ENCODE measurements at places on chromosomes 11 and 22.
A peak's percentile ranks its signal among the peaks of the same experiment; 100 is the strongest.

DNA sequence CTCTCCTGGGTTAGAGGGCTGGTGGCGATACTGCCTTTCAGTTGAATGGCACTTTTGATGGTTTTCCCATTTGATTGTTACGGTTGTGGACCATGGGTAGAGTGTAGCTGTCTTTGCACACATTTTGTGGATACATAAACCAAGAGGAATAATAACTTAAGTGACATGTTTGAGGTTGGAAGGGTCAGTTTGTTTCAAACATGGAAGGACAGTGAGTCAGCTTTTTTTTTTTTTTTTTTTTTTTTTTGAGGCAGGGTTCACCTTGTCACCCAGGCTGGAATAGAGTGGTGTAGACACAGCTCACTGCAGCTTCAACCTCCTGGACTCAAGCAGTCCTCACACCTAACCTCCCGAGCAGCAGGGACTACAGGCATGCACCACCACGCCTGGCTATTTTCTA, 41.1 kb downstream of the PPFIA1 start:
- DNase-seq, result no peak

GRCh38 chr22:19504900-19505734, 19.1 kb downstream of the CLDN5 start:
- no peak for DNase-seq

- DNase-seq, result no peak
Measured at GRCh38 chr11:120695939-120696338, 184.4 kb downstream of the GRIK4 start.

DNA sequence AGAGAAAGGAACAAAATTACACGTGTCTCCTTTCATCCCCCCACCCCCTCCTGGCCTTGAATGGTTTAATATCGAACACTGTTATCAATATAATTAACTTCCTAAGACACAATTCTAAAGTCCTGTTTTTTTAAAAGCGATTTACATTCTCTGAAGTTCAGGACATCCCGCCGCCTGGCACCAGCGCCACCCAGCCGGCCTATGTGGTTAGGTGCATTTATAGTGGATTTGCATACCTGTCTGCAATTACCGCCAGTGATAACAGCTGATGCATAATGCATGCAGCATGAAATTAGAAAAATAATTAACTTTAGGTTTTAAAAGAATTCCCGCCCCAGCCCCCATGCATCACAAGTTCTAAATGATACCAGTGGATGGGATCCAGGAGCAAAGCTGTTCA, 58.6 kb downstream of the MACROD1 start:
- no peak for DNase-seq

GRCh38 chr11:88139865-88140264, 35.4 kb downstream of the RAB38 start:
- DNase-seq, result no peak

GRCh38 chr11:27882066-27882697, 181.9 kb upstream of the BDNF start:
- no peak for DNase-seq

DNA sequence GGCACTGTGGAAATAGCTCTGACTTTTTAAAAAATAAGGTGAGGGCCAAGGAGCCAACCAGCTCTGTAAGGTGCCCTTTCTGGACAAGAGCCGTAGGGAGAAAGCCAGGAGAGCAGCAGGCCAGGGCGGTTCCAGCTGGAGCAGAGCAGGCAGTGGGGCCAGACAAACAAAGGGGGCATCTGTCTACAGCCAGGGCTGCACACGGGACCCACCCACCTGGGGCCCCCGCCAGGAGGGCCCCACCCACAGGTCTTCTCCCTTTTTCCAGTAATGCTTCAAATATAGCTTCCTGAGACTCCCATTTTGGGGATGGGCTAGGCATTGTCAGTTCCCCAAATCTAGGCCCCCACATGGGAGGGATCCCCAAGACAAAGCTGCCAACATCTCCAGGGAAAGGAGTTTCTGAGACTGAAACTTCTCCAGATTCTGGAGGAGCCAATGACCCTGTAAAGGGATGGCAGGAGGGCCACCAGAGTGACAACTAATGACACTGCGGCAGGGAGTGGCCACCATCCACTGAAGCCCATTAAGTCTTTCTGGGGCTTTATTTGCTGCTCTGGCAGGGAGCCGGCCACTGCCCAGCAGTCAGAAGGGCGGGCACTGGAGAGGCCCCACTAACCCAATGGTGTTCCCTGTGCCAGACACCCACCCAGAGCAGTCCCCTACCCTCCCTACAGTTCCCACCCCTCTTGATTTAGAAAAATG, 1.9 kb downstream of the ZFTA start:
- DNase-seq, result no peak

GRCh38 chr11:57935402-57936049, 88.2 kb upstream of the OR9Q1 start:
- DNase-seq, result no peak

GRCh38 chr22:31627223-31627731, 34.7 kb downstream of the PISD start:
- no peak for DNase-seq

- no peak for DNase-seq
Measured at GRCh38 chr22:28030473-28030872, 111.4 kb upstream of the PITPNB start.

DNA sequence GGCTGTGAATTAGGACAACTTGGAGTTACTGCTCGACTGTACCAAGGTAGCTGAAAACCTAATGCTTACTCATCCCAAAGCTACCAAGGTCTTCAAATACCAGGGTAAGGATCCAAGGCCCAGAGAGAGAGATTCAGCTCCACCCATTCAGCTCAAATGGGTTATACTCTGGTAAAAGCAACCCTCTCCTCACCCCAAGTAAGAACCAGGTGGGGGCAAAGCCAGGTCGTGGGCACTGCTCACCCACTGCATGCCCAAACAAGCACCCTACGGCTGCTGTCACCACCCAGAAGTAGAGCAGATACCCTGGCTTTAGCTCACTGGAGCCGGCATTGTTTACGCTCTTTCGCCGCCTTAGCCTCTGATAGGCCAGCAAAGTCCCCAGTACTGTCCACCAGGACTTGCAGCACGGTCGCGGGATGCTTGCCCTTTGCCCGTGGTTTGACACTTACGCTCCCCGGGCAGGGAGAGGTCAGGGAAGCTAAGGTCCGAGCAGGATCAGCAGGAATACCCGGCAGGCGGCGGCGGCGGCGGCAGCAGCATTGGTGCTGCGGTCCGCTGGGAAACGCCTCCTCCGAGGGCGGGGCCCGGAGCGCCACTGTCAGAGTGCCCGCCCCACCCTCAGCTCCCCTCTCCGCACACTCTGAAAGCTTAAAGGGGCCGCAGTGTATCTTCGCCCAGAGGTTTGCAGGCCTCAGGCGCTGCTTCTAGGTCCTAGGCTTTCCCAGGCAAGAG, 19.6 kb downstream of the CKAP5 start:
- peak; percentile 72 for DNase-seq

- no peak for DNase-seq
Measured at GRCh38 chr11:8285796-8286195, 22.1 kb upstream of the LMO1 start.

DNA sequence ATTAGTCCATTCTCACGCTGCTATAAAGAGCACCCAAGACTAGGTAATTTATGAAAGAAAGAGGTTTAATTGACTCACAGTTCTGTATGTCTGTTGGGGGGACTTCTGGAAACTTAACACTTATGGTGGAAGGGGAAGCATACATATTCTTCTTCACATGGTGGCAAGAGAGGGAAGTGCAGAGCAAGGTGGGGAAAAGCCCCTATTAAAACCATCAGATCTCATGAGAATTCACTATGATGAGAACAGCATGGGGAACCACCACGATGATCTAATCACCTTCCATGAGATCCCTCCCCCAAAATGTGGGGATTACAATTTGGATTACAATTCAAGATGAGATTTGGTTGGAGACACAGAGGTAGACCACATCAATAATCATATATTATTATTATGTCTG, 25.7 kb downstream of the CEP57 start:
- DNase-seq, result no peak

GRCh38 chr22:41537203-41537602, 7.1 kb downstream of the POLR3H start:
- no peak for DNase-seq

DNA sequence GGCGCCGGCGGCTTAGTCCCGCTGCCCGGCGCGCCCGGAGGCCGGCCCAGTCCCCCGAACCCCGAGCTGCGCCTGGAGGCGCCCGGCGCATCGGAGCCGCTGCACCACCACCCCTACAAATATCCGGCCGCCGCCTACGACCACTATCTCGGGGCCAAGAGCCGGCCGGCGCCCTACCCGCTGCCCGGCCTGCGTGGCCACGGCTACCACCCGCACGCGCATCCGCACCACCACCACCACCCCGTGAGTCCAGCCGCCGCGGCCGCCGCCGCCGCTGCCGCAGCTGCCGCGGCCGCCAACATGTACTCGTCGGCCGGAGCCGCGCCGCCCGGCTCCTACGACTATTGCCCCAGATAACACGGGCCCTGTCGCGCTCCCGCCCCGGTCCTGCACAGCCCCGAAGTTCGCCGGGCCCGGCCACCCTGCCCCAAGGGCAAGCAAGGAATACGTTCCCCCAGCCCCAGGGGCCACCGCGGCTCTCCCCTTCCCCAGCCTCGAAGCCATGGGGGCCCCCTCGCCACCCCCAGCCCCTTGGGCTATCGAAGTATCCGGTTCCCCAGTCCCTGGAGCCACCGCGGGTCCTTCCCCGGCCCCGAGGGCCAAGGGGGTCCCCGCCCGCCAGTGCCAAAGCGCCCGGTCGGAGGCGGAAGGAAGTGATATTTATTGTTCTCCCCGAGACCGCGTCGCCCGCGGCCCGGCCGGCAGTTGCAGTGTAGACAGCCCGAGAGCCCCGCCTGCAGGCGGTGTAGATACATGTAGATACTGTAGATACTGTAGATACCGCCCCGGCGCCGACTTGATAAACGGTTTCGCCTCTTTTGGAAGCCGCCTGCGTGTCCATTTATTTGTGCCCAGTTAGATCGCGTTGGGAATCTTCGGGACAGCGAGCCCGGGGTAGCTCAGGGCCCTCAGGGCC, 6.2 kb downstream of the TBX1 start:
- no peak for DNase-seq

DNA sequence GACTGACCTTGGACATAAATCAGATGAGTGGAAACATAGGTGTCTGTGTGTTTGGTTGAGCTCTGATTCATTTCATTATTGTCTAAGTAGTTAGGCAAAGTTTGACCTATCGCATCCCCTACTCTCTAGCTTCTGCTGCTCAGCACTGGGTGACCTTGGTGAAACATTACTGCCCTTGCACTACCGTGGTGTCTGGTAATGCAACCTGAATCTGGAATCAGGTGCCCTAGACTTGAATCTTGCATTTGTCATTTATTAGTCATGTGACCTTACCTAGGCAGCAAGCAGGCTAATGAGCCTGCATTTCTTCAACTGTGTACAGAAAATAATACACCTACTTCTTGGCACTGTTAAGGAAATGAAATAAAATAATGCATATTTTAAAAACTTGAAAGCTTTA, 242.3 kb upstream of the BLID start:
- DNase-seq, result no peak

DNA sequence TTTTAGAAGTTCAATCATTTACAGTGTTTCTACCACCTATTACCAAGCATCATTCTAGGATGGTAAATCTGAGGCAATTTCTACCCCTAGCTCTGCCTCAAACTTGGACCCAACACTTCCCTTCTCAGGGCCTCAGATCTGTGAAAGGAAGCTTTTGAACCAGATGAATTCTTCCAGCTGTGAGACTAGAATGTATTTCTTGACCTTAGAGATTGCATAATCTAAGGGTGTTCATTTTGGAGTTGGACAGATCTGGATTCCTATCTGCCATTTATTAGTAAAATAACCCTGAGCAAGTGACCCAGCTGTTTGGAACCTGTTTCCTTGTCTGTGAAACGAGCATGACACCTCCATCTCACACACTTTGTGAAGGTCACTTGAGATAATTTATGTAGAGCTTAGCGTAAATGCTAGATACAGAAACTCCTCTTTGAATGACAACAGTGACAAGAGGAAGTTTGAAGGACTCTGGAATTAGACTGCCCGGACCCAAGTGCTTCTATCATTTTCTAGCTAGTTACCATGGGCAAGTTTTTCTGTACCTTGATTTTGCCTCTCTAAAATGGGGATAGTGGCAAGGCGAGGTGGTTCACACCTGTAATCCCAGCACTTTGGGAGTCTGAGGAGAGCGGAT, 3.8 kb upstream of the INTS5 start:
- no peak for DNase-seq

GRCh38 chr11:66335531-66336233, 552 bp downstream of the RIN1 start:
- peak; percentile 55 for DNase-seq

DNA sequence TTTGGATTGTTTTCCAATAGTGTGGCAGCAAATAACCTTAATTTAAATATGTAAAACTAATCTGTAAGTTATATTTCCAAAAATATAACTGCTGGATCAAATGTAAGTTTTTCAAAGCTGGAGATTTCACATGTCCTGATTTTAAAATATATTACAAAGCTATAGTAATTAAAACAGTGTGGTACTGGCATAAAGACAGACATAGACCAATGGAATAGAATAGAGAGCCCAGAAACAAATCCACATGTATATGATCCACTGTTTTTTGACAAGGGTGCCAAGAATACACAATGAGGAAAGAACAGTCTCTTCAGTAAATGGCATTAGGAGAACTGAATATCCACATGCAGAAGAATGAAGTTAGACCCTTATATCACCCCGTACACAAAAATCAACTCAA, 4.0 kb downstream of the OR4X2 start:
- no peak for DNase-seq

DNA sequence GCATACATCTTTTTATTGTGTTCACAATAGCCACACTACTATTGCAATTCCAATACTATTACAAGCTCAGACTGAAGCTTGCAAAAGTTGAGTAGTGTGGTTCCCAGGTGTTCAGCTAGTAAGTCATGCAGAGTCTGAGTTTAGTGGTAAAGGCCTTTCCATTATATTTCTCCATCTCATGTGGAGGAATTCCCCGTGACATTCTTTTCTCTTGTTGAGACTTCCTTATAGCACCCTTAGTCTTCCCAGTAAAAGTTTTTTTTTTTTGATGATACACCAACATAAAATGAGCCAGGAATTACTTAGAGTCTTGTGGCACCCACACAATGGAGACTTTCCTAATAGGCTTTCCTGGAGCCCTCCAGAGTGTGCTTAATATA, 110.8 kb downstream of the UVRAG start:
- DNase-seq, result peak; percentile 8

DNA sequence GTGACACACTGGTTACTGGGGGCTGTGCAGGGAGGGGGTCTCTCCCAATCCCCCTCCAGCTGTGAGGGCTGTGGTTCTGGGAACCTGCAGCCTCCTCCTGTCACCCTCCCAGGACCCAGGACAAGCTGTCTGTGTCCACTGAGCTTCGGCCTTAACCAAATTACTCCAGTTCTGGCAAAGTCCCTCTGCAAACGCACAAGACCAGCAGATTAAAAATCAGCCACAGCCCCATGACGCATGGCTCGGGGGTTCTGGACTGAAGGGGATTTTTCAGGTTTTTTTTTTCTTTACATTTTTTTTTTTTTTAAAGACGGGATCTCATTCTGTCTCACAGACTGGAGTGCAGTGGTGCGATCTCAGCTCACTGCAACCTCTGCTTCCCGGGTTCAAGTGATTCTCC, 32.2 kb upstream of the A4GALT start:
- no peak for DNase-seq

GRCh38 chr11:3824714-3825472, 15.9 kb downstream of the RHOG start:
- peak; percentile 47 for DNase-seq

All from fibroblast of skin of right quadriceps (primary cell).